CD14-positive monocyte (primary cell): ENCODE measurements at places on chromosomes 1 and 21.

- no peak for DNase-seq
Measured at GRCh38 chr1:116573431-116574095, 2.7 kb upstream of the CD58 start.

DNA sequence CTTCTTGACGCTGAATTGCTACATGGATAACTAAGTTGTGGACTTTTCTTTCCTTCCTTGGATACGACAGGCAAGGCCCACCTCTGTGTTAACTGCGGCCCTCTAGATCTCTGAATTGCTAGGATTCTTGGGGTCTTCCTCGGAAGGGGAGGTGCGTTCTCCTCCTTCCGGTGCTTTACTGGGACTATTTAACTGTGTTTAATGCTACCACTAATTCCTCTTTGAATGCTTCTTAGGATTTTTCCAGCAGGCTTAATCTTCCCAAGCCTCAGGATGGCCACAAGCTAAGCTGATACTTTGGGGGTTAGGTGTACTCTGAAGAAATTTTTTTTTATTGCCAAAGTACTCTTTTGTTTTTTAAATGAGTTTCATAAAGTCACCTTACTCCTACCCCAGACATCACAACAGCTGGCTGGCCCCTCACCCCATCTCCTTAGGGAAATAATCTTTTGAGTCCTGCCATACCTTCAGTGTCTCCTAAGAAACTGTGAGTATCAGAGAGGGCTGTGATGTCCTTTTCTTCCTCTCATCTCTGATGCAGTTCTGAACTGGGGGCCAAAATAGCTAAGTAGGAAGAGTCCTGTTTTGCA, 21.4 kb downstream of the KIRREL1 start:
- no peak for DNase-seq

GRCh38 chr1:164699815-164700491, 141.0 kb downstream of the PBX1 start:
- no peak for DNase-seq

DNA sequence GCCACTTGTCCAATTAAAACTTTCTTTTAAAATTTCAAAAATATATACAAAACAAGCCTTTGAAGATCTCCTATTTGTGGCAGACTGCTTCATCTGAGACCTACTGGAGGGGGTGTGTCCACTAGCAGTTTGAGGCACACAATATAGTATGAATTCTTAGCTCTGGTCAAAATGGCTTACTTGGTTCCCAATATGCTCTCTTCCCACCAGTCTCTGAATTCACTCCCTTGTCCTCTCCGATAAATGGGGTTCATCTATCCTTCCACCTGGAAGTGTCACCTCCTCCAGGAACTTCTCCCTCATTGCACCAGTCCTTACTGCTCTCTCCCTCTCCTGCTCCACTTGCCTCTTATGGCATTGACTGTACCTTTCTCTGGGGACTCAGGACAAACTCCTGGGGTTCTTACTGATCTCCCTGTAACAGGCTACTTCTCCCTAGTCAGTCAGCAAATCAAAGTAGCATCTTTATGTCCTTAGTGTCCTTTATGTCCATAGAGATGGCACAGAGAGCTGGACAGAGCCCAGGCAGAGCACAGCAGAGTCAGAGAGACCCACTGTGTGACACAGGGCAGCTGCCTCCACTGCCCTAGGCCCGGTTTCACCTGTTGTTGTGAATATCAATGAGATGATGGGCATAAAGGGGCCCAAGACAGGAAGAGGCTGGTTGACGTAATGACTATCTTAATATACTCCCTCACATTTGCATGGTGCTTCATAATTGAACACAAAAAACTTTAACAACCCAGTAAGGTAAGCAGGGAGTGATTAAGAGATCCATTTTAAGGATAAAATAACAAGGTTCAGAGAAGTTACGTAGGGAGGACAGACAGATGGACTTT, 3.6 kb downstream of the ASAP3 start:
- no peak for DNase-seq

DNA sequence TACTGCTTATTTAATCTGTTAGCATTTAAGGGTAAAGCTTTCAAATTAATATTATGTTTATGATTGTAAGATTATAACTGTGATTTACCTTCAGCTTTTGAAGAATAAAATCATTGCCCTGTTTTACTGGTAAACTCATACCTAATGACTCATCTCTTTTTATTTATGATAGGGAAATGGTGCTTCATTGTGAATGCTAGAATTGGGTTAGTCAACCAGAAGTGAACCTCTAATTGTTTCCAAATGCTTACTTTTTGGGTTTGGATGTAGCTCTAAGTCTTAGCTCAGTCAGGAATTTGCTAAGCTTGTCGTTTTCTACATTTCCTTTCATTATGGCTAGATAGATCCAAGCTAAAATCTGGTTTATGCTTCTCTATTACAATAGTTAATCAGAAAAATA, 59.4 kb downstream of the SLC30A7 start:
- no peak for DNase-seq

DNA sequence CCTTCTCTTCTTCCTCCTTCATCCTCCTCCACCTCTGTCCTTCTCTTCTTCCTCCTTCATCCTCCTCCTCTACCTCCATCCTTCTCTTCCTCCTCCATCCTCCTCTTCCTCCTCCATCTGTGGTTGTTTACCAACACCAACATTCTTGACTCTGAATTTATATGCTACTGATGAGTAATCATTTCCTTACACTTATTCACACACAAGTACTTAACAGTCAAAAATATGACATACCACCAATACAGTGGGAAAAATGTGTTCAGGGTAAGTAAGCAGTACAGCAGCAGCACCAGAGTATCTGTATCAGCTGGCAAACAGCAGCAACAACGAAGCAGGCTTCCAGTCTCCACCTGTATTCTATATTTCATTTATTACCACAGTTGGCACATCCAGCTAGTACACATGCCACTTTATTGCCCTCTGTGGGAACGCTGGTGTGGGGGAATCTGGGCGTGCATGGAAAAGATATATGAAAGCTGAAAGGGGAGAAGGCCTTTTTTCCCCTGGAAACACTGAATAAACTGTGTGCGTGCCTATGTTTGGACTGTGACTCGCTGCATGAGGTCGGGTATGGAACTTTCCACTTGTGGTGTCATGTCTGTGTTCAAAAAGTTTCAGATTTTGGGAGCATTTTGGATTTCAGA, 16.0 kb downstream of the ADSS2 start:
- DNase-seq: no peak

DNA sequence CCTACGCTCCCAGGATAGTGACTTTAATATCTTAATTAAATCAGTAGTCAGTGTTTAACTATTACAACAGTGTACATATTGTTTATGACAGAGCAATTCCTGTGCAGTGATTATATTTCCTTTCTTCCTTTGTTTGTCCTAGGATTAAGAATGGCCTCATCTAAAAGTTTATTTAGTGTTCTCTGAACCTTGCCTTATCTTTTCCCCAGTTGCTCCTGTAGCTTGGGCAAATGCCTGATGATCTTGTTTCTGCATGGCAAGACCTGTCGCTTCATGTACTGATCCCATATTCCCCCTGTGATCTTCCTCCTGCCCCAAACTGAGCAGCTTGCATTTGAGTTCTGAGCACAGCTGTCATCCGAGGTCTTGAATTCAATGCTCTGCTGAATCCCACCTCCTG, 69.1 kb upstream of the STUM start:
- DNase-seq: no peak

- DNase-seq: no peak
Measured at GRCh38 chr1:160942926-160943325, 11.7 kb downstream of the ITLN2 start.

DNA sequence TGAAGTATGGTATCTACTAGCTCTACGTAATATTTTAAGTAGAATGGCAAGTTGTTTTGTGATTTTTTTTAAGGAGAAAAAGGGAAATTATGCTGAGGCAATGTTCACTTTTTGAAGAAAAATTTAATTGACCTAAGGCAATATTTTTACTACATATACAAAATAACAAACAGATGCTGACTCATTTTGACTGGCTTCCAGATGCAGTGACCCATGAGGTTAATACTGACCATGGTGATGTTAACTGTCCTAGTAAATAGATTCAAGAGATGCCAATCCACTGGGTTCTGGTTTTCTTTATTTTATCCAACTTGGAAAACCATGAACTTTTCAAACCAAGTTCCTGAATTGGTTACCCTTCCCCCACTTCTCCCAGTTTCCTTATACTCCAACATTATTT, 154.9 kb downstream of the CRB1 start:
- DNase-seq: no peak

DNA sequence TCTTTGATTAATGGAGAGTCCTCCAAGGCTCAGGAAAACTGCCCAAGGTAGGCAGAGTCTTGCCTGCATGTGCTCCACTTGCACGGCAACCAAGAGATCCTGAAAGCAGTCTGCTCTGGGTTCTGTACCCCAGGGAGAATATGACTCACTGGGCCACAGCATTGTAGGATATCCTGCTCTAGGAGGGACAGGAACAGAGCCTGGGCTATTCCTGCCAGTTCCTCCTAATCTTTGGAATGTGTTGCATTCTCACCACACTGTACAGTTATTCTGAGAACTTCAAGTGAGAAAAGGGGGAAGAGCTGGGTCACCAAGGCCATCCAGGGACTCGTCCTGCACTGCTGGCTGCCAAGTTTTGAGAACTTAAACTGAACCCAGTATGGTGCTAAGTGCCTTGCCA, 278.5 kb downstream of the MATN1 start:
- no peak for DNase-seq

DNA sequence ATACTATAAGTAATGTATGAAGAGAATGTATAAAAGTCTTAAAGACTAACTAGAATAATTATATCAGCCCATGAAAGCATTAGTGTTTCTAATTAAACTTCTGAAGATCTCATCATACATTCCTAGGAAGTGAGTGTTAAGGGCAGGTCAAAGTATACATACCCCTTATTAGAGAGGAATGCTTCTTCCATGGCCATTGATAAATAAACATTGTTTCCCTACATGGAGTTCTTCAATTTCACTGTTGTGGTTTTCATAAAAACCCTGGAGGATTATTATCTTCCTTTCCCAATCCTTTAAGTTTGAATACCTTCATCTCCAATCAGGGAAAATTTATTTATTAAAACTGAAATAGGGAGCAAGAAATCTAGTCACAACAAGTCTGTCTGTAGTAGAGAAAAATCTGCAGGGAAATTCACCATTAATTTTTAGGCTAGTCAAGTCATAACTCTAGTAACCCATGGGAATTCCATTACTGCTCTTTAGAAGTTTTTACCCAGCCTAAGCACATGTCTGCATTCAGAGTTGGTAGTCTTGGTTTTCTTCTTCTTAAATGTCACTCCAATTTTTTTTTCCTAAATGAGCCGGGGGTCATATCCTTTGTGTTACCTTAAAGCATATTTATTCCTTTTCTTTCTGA, 147.0 kb downstream of the TNFSF18 start:
- DNase-seq: no peak

GRCh38 chr1:91725989-91726721, 159.8 kb downstream of the TGFBR3 start:
- no peak for DNase-seq

DNA sequence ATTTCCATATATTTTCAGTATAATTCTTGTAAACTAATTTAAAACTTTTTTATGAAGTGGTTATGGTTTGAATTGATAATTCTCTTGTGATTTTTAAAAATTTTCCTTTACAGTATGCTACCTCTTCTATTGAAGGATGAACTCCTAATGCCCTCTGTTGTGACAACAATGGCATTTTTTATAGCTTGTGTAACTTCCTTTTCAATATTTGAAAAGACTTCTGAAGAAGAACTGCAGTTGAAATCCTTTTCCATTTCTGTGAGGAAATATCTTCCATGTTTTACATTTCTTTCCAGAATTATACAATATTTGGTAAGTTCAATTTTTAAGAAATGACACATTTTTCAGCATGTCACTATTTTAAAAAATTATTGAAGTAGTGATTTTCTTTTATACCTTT, 61.4 kb downstream of the ALG6 start:
- DNase-seq: no peak

DNA sequence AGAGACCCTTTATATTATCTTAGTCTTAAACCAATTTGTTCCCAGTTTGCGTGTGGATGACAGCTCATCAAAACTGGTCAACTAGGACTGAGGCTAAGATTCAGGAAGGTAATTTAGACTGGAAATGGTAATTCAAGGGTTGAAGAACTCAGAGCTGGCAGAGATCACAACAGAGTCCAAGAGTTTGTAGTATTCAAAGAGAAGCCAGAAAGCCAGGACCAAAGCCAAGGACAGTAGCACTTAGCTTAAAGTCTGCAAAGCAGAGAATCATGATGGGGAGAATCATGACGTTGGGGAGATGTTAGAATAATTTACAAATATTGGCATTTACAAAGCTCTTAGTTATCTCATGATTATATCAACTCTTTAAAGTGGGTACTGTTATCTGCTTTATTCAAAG, 32.6 kb downstream of the RNF11 start:
- DNase-seq: peak; percentile 6

- no peak for DNase-seq
Measured at GRCh38 chr1:6850537-6850936, 65.3 kb downstream of the CAMTA1 start.

GRCh38 chr1:229894532-229894931, 172.5 kb upstream of the GALNT2 start:
- DNase-seq: no peak

DNA sequence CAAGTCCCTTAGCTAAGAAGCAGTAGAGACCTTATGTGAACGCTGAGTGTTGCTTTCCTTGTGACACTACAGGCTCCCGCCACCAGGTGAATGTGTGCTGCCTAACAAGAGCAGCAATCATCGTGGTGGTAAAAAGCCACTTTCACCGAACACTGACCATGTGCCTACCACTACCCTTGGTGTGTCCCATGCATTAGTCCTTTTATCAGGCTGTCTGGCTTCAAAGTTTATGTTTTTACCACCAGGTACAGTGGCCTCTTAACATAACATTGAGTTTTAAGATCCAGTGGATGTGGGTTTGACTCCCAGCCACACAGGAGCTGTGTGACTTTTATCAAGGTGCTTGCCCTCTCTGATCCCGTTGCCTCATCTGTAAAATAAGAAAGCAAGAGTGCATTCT, 1.7 kb downstream of the C1QB start:
- no peak for DNase-seq

- no peak for DNase-seq
Measured at GRCh38 chr1:112776688-112777087, 61.6 kb upstream of the PPM1J start.

- DNase-seq: no peak
Measured at GRCh38 chr1:109257682-109258421, 8.5 kb downstream of the CELSR2 start.

GRCh38 chr1:15950302-15950701, 25.6 kb downstream of the ZBTB17 start:
- DNase-seq: no peak

DNA sequence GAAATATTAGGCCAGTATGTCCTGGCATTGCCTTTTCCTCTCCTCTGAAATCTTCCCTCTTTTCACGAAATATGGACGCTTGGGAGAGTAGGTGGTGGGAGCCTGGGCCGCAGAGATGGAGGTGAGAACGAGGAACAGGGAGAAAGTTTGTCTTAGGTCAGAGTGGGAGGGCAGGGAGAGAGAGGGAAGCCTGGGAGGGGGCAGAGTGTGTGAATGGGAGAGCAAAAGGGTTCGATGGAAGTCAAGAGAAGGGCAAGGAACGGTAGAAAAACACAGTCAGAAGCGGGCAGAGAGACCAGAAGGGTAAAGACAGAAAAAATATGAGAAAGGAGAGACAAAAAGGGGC, 1.2 kb downstream of the TRABD2B start:
- no peak for DNase-seq
